ENCODE measurements at places on chromosomes 3 and 15.

GRCh38 chr15:31347981-31348803, 21.6 kb downstream of the KLF13 start:
- no peak for DNase-seq

- DNase-seq: peak; percentile 72
Observed at GRCh38 chr3:134309987-134310700, 59.5 kb upstream of the RYK start.

- DNase-seq: peak; percentile 55
Observed at GRCh38 chr3:137692803-137693431, 71.2 kb upstream of the SOX14 start.

GRCh38 chr3:143442814-143443447, 323.4 kb downstream of the CHST2 start:
- DNase-seq: no peak

DNA sequence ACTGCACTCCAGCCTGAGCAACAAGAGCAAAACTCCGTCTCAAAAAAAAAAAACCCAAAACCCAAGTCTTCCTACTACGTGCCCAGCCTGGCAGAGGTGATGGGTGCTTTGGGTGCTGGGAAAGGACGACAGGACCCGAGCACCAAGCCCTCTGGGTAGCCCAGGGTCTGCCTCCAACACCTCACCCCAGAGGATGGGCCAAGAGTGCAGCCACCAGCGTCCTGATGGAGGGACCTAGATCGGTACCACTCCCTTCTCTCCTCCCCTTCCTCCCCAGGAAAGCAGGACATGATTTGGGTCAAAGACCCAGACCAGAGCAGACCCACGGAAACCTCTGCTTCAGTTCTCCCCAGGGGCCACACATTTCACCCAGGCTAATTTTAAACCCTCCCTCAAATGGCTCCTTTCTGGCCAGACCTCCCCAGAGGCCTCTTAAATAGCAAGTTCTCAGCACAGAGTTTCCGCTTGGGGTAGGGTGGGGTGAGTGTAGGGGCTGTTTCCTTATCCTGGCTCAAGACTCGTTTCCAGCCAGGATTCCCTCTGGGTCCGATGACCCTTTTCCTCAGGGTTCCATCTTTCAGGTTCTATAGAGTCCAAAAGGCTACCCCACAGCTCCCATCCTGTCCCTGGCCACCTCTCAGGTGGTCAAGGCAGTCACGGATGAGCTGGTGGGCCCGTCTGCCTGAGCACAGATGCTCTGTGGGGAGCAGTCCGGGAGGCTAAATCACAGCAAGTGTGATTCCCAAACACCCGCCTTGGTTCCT, 20.5 kb downstream of the RBPMS2 start:
- DNase-seq: no peak

DNA sequence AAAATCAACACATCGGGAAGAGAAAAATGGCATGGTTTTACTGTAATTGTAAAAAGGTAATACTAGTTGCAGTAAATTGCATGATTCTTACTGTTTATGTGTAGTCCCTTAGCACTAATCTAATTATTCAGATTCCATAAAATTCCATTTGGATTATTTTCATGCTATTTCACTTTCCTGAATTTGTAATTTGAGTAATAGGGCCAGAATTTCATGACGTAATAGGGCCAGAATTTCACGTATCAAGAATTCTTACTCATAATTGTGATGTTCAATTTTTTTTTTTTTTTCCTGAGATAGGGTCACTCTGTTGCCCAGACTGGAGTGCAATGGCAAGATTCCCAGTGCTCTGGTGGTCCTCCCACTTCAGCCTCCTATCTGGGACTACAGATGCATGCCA, 2.9 kb upstream of the U2SURP start:
- DNase-seq: no peak

DNA sequence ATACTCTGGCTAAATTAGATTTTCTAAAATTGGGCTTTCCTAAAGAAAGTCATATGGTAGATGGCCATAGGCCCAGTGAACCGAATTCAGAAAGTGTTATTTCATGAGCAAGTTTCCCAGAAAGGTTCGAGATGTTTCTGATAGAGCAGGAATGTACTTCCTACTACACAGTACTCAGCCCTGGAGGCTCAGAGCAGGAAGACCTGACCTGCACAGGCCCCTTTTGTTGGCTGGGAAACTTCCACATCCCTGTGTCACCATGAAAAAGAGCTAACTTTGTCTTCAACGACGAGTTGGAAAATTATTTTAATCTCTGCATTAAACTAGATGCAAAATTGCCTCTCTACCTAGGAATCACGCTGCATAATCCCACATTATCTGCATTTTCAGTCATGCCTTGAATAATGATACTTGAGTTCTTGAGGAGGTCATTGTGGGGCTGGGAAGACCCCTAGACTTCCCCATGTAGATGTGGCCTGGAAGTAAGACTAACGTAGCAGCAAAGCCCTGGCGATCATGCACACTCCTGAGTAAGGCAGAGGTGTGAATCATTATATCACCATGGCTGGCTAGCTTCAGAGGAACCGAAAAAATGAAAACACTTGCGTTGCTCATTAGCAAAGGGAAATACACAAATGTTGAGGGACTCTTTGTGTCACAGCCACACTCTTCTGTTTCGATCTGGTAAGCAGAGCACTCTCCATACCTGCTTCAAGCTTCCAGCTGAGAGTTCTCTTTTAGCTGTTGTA, 47.1 kb downstream of the CMTM7 start:
- DNase-seq: no peak

DNA sequence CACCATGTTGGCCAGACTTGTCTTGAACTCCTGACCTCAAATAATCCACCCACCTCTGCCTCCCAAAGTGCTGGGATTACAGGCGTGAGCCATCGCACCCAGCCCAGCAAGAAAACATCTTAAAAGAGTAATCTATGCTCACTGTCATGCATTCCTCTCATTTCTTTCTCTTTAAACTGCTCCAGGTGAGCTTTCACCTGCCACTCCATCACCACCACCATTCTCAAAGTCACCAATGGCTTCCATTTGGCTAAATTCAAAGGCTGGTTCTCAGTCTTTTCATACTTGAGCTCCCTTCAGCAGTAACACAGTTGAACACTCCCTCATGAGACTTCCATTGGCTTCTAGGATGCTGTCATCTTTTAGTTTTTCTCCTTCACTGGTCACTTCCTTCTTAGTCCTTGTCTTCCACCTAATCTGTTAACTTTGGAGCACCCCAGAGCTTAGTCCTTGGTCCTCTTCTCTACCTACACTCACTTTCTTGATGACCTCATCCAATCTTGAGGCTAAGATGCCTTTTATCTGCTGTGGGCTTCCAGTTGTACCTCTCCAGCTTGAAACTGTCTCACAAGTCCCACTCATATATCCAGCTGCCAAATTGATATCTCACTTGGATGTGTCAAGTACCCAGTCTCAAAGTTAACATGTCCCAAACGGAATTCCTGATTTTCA, 27.0 kb upstream of the ESYT3 start:
- no peak for DNase-seq

DNA sequence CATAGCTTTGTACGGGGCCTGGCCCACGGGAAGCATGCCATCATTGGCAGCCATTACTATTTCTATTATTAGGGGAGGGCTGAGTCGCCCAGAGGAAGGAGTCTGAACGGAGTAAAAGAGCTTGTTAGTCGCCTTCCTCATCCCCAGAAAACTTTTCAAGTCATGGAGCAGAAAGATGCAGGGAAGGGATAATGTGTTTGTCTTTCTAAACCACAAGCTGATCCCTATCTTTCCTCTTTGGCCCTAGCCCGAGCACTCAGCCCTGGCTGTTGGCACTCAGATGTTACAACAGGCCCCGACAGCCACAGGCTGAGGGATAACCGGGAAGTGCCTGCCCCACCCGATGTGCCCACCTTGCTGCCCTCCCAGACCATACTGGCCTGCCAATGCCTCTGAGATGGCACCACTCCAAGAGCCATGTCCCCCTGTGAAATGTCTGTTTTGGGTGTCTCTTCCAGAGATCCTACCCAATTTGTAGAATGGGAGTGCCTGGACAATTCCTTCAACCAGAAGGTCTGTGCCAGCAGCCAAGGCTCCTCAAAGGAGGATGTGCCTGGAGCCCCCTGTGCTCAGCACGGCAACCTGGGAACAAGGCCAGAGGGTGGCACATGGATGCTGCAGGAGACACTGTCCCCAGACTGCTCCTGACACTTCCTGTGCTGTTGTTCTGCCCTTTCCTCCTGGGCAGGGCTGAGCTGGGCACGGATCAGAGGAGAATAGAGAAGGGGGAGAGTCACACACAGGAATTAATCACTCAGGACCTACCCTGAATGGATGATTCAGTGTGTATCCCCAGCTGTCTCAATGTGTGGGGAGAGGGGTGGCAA, 10.8 kb downstream of the PAK6 start:
- DNase-seq: no peak

- DNase-seq: peak; percentile 70
Observed at GRCh38 chr3:149080699-149081091, 5.6 kb downstream of the HLTF start.

DNA sequence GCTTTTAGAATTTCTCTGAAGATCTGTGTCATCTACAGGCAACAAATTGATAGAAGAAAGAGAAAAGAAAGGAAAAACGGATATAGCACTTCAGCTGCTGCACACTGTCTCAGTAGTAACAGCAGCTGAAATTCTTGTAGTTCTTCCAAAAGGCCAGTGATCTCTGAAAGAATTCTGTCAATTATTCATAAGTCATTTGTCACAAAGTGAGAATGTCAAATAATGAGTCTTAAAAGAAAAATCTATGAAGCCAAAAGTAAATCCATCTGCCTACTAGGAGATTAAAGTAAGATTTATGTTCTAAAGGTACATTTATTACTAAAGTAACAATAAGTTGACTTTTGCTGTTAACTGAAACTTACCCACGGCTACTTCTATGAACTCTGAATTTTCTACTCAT, 24.6 kb downstream of the IFT80 start:
- no peak for DNase-seq

DNA sequence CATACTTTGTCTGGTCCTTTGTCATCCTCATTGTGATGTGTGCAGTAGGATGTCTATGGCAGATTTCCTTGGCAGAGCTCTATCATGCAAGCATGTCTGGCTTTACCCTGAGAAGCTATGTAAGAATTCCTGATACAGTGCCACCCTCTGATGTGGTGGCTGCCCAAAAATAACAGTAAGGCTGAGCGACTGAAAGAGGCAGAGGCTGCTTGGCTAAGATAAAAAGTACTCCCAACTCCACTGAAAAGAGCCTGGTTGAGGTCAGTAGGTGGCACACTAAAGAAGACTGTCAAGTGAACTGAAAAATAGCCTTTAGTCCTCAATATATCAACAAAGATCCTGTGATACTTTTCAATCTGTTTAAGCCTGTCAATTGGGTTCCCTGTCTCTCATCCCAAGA, 31.7 kb downstream of the BTLA start:
- DNase-seq: no peak

DNA sequence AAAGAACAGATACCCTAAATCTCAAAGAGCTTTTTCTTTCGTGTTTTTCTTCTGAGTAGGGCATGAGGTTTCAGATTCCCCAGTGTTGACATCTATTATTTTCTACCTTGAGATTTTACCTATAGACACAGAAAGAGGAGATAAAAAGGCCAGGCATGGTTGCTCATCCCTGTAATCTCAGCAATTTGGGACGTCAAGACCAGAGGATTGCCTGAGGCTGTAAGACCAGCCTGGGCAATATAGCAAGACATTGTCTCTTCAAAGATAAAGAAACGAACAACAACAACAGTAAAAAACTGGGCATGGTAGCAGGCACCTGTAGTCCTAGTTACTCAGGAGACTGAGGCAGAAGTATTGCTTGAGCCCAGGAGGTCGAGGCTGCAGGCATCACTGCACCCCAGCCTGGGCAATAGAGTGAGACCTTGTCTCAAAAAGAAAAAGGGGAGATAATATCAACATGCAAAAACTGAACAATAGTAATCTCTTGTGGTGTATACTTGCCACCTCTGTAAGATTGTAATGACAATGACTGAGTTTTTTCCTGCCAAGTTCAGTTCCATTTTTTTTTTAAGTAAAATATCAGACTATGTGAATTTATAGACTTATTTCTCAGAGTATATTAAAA, 71.3 kb downstream of the MBNL1 start:
- no peak for DNase-seq

DNA sequence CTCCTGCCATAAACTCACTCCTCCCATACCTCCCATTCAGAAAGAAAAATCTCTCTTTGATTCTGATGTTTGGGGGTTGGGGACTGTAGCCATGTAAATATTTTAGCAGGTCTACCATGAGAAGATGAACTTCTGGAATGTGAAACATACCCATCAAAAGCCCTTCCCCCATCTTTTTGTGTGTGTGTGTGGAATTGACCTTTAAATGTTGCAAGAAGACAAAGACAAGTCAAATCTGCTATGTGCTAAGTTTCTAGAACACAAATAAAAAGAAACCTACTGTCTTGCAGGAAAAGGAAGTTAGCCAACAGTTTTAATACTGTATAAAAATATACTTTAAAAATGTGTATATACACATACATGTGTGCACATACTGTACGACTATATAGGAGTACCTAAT, 29.7 kb upstream of the USP50 start:
- DNase-seq: no peak

GRCh38 chr3:179929091-179929529, 107.6 kb downstream of the PEX5L start:
- peak; percentile 71 for DNase-seq

- no peak for DNase-seq
Observed at GRCh38 chr3:183984127-183984740, 33.5 kb downstream of the ABCC5 start.

All from MCF 10A (cell line).